NCI-H2171 treated with DMSO at 0.1 percent for 48 hours (cell line): ENCODE measurements at places on chromosomes 11 and 22.

DNA sequence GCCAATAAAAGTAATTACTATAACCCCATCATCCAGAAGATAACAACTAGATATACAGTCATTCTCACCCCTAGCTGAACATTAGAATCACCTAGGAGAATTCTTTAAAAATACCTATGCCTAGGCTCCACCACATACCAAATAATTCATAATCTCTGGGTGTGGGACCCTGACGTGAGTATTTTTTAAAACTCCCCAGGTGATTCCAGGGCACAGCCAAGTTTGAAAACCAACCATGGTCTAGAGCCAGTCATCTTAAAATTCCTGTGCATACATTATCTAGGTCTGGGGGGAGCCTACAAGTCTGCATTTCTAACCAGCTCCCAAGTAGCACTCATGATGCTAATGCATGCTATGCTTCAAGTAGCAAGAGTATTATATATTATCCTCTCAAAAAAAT, 281.0 kb upstream of the MTNR1B start:
- DNase-seq, result no peak

GRCh38 chr11:47511917-47512316, 41.0 kb downstream of the CELF1 start:
- no peak for DNase-seq

- DNase-seq, result no peak
These were observed 146.8 kb upstream of the LARGE1 start for GRCh38 chr22:34067031-34067430.

- DNase-seq, result peak; percentile 3
These were observed 46.1 kb upstream of the HSPA8 start for GRCh38 chr11:123107945-123108495.

- no peak for DNase-seq
These were observed 1.6 kb downstream of the GRAMD1B start for GRCh38 chr11:123431619-123432018.

DNA sequence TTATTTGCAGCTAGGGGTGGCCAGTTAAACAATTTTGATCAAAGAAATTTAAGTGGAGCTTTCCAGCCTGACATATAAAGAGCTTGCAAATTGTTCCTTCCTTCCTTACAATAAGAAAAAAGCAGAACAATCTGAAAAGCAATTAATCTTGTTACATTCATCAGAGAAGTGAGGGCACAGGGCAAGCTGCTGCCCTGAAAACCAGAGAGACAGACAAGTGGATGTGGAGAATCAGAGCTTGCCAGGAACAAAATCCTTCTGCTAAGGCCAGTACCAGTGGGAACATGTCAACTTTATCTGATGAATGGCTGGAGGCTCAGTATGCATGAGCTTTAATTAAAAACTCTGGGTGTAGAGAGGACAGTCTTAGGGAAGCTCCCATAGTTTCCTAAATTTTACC, 8.8 kb downstream of the CCDC179 start:
- DNase-seq, result no peak

DNA sequence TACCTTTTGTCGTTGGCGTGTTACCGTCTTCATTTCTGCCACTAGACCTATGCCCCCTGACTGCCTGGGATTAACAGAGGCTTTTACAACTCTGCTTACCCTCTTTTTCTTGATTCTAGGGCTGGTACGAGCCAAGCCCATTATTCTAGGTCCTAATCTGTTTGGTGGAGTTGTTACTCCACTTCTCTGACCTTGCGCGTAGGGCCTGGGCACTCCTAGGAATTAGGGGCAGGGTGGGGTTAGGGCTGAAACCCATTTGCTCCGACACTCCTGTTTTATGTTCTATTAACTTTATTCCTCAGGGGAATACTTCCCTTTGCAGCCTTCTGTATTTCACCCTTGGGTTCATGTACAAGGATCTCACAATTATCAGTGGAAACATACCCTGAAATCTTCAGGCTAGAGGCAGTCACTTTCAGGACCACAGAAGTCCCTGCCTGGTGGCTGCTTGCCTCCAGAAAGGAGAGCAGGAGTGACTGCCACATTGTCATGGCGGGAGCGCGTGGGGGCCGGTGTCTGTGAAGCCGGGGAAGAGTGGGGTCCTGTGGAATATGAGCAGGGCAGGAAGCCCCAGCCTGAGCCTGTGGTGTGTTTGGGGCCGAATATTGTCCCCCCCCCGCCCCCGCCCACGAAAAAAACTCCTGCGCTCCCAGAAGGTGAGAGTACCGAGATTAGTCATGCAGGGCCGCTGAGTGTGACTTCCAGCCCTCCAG, 731 bp upstream of the SLC37A2 start:
- no peak for DNase-seq

DNA sequence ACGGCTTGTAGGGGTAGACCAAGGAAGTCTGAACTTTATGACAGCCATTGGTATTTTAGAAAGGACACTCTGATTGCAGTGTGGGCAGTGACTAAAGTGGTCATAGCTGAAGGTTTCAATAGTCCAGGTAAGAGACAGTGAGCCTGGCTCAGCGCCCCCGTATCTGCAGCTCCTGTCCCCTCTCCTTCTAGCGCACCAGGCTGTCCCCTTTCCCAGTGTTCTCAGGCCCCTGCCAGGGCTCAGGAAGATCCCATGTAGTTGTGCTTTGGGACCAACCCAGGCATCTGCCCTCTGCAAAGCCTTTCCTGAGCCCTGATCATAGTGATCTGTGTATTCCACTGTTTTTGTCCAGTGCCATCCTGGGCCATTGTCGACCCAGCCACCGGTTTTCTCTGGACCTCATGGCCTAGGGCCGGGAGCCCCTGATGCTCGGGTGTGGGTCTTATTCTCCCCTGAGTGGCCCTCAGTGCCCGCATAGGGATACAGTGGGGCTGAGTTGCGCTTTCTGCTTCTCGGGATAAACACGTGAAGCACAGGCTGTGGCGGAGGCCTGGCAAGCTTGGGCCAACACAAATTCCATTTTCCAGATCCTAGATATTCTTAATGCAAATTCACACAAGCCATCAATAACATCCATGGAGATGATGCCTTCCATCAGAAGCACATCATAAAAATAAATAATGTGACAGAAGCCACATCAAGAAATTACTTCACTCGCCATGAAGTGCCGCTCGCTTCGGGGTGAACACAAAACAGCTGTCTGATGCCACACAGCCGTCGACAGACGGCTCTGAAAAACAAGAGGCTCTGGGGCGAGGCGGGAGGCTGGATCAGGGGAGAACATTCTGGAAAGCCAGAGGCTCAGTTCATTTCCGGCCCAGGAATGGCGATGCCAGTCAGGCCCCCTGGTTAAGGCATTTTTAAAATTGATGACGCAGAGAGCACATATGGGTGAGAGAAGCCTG, 805.0 kb downstream of the TBC1D22A start:
- no peak for DNase-seq

DNA sequence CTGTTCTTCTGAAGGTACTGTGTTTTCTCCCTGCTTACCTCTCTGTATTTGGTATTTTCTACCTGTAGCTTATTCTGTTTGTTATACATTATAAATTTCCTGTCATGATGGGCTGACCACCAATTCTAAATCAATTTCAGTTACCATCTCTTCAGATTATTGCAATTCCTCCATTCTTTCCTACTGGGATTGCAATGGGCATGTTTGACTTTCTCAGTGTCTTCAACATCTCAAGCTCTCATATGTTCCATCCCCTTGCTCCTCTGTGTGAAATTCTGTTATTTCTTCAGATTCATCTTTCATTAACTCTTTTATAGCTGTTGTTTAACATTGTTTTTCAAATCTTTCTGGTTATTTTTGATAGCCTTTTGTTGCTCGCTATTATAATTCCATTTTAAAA, 15.5 kb upstream of the C22orf39 start:
- DNase-seq, result no peak

DNA sequence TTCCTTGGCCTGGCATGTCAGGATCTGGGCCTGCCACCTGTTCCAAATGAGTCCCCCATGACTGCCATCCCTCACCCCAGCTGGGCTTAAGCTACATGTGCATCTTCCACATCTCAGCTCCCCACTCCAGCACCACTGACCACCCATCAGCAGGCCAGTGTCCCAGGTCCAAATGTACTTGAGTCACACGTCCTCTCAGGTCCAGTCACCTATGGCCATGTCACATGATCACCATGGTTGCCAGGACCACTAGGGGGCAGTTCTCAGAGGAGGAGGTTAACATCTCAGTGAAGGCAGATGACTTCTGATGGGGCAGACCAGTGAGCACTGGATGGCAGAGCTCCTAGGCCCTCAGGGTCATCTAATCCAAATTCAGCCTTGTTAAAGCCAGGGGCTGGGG, 41.9 kb upstream of the WNT11 start:
- no peak for DNase-seq

GRCh38 chr11:116557282-116557681, 215.5 kb downstream of the BUD13 start:
- DNase-seq, result no peak

DNA sequence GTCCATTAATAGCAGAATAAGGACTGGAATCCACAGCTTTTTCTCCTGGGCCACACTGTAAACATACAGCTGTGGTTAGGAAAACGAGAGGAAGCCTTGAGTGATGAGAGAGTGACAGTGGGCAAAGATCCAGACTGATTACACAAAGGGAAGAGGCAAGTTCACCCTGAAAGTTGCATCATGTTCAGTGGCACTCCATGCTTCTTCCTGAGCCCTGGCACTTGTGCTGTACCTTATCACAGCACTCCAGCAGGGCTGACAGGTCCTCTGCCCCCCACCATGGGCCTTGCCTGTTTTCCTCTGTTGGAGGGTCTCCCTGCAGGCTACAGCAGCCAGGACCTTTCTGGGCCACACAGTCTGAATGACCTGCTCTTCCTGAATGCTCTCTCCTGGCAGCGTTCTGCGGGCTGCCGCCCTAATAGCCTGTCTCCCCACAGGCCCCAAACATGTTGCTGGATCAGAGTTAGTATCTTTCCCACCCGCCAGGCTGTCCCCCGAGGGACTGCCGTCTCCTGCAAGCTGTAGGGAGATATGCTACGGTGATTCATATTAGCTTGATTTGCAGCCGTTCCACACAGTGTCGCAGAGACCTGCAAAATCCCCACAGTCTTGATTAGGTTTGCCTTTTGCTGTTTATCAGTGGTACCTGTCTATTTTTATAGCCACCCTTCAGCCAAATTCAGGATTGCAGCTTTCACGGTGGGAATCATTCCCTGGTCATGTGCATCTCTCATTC, 60.2 kb downstream of the NTM start:
- DNase-seq, result no peak

- DNase-seq, result no peak
These were observed 511.0 kb downstream of the INSC start for GRCh38 chr11:15625691-15626090.

DNA sequence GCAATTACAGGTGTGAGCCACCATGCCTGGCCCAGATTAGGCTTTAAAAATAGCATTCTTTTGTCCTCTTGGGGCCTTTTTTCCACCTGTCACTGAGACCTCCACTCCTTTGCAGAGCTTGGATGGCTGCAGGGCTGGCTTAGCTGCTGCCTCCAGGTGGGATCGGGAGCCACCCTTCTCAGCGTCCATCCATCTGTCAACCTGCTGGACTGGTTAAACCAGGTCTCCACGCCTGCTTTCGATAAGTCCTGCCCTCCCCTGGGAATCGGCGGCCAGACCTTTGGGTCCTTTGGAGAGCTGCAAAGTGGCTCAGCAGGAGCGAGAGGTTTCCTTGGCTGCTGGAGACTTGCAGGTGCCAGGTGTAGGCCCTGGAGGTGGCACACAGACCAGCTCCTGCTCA, 23.4 kb upstream of the GRAMD4 start:
- no peak for DNase-seq

GRCh38 chr11:7520011-7520942, 6.5 kb downstream of the PPFIBP2 start:
- no peak for DNase-seq

- DNase-seq, result peak; percentile 37
These were observed 141.0 kb downstream of the ARHGAP42 start for GRCh38 chr11:100827934-100828661.

DNA sequence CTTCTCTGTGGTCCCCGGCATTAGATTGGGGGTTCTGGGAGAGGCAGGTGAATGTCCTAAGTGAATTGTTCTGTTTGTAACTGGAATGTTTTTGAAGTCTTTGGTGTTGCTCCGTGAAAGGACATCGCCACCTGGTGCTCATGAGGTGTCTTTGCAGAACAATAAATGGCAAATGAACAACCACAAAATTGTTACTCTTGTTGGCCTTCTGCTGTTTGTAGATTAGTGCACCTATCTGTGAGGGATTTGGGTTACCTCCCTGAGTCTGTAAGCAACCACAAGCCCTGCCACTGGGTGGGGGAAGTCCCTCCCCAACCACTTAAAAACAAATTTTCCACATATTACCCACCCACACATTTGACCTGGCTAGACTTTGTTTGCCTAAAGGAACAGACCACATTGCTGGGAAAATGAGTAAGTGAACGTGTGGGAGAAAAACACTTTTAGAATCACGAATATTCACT, 4.7 kb downstream of the MPEG1 start:
- no peak for DNase-seq

DNA sequence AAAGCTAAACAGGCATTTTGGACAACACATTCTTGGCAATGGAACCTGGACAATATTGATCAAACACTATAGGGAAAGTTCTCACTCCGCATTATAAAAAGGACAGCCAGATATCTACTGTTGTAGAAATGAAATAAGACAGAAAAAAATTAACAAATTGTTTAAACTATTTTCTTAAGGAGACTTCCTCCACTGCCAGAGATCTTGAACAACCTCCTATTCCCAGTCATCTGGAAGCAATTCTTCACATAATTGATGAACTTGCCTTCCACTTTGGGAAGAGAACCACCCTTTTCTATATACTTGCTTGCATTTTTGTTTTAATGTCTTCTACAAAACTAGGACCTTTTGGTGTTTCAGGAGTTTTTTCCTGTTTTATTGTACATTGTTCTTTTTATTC, 216.1 kb downstream of the CASP12 start:
- no peak for DNase-seq

DNA sequence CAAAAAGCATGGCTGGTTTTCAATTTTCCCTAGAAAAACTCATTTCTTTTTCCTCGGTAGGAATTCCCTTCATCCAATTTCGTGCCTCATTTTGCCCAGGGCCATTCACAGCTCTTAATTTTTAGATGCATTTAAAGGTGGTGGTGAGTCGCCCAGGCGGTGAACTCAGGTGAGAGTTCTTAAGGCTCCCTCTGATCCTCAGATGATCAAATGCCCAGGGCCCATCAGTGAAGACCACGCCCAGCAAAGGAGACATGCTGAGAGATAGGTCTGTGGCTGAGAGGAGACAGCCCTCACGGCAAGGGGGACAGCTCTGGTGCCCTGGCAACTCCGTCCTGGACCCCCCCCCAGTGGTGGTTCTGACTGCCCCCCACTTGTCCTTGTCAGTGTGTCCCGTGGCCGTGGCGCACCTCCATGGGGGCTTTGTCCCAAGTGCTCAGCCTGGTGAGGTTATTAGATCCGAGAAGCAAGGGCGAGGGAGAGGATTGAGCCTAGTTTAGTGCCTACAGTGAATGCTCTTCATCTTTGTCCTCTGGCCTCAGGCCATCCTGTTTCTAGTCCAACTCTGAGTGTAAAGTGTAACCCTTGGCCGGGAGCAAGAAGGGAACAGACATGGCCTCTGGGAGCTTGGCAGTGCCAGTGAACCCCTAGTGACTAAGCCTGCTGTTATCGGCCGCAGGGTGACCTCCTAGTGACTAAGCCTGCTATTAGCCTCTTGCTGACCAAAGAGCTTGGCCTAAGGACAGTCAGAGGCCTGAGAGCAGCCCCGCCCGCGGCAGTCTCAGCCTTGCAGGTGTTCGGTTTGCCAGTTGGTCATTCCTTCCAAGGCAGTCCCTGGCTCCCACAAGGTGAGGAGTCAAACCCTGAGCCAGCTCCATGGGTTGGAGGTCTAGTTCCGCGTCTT, 83.5 kb downstream of the CTTN start:
- DNase-seq, result no peak
